Fibroblast of the aortic adventitia (primary cell): ENCODE measurements at places on chromosomes 1 and 21.

DNA sequence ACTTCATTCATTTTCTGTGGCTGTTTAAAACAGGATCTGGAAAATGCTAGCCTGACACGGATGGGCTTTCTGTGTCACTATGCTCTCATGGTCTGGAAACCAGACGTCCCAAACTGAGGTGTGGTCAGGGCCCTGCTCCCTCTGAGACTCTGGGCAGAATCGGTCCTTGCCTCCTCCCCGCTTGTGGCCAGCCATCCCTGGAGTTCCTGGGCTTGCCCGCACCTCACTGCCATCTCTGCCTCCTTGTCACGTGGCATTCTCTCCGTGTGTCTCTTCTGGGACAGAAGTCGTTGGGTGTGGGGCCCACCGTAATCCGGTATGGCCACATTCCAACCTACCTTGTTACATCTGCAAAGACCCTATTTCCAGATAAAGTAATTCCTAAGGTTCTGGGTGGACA lies 10.1 kb upstream of the ACTRT2 start:
- DNase-seq = no peak

GRCh38 chr1:198888379-198888943 lies 249.6 kb downstream of the PTPRC start:
- DNase-seq = peak; percentile 26

- no peak for DNase-seq
Observed at GRCh38 chr1:31731049-31731565, 27.3 kb upstream of the COL16A1 start.

- DNase-seq = no peak
Observed at GRCh38 chr1:47755101-47755990, 241.8 kb downstream of the TRABD2B start.

GRCh38 chr1:5943343-5944124 lies 48.7 kb downstream of the NPHP4 start:
- no peak for DNase-seq

GRCh38 chr21:36386031-36386642 lies 945 bp downstream of the CHAF1B start:
- peak; percentile 21 for DNase-seq

- DNase-seq = no peak
Observed at GRCh38 chr1:45814776-45815175, 11.4 kb downstream of the MAST2 start.

GRCh38 chr1:12208764-12209494 lies 20.9 kb upstream of the VPS13D start:
- DNase-seq = peak; percentile 84

DNA sequence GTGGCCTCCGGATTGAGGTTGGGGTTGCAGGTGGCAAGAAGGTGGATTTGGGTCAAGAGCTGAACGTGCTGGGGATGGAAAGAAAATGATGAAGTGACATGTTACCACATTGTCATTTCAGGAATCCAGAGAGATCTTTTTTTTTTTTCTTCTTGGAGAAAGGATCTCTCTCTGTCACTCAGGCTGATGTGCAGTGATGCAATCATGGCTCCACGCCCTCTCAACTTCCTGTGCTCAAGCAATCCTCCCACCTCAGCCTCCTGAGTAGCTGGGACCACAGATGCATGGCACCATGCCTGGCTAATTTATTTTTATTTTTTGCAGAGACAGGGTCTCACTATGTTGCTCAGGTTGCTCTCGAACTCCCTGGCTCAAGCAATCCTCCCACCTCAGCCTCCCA lies 80.6 kb downstream of the GON4L start:
- DNase-seq = no peak

GRCh38 chr1:119737040-119737682 lies 25.4 kb downstream of the PHGDH start:
- DNase-seq = peak; percentile 24

- DNase-seq = peak; percentile 39
Observed at GRCh38 chr1:167066333-167067122, 23.6 kb downstream of the GPA33 start.

DNA sequence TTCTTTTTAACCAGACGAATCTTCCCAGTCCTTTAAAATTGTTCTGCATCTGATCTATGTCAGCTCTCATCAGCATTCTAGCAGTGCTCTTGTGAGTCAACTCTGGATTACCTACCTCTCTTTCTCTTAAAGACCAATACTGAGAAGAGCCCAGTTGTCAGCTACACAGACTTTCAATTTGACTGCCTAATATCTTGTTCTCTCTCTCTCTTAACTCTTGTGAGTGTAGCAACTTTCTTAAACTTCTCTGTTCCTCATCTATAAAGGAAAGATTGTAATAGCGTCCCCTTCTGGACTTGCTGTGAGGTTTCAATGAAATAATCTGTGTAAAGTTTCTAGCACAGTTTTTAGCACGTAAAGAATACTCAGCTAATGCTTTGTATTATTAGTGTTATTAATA lies 499.3 kb upstream of the ADAMTS5 start:
- DNase-seq = no peak

GRCh38 chr1:157092831-157093230 lies 6.8 kb downstream of the ETV3L start:
- DNase-seq = peak; percentile 18

DNA sequence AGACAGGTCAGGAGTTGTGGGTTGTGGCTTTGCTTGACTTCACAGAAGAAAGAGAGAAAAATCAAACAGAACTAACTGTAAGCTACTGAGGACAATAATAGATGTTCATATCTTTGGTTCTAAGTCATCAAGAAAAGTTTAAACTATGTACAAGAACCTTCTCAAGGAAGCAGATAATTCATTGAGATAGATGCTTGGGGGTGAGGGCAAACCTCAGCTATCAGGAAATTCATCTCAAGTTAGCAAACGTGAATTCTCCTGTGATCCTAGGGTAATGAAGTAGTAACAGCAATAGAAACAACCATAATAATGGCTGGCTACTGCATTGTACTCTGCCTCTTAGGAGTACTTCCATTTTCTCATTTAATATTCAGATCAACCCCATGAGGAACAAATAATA lies 506.2 kb downstream of the PLPP3 start:
- DNase-seq = no peak

DNA sequence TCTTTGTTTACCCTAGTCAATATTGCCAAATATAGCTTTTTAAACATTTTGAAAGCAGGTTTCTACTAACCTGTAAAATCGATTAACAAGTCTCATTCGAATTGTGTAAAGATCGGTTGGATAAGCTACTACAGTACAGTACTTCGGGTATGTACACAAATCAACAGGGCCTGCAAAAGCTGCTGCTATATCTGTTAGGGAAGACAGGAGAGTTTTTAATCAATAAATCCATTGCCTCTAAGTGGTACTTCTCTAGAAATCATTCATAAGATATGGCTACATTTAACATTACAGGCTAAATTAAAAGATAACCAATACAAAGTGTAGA lies 34.8 kb upstream of the PSMG1 start:
- no peak for DNase-seq

DNA sequence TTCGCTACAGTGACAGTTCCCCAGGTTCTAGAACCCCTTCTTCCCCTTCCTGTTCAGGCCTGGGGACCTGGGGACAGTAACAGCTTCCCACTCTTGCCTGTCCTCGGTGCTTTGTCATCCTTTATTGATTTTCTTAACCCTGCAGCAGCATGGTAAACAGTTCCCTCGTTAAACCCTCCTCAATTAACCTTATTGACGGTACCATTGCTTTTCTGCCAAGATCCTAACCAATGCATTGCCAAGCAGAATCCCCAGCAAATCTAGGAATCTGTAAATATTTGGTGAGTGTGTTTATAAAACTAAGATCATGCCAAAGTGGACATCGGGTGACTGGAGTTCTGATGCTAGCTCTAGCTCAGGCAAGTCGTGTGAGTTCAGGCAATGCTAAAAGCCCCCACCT lies 99.6 kb upstream of the KAZN start:
- DNase-seq = no peak

- no peak for DNase-seq
Observed at GRCh38 chr1:68278221-68278620, 45.9 kb upstream of the WLS start.

DNA sequence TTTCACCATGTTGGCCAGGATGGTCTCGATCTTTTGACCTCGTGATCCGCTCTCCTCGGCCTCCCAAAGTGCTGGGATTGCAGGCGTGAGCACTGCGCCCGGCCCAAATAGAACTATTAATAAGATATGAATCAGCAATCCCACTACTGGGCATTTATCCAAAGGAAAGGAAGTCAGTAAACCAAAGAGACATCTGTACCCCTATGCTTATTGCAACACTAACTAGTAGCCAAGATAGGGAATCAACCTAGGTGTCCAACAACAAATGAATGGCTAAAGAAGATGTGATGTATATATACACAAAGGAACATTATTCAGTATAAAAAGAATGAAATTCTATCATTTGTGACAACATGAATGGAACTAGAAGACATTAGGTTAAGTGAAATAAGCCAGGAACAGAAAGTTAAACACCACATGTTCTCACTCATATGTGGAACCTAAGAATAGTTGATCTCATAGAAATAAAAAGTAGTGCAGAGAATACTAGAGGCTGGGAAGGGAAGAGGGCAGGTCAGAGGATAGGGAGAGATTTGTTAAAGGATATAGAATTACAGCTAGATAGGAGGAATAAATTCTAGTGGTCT lies 48.8 kb downstream of the XPR1 start:
- DNase-seq = peak; percentile 21

- DNase-seq = no peak
Observed at GRCh38 chr21:38416791-38417190, 81.5 kb downstream of the ERG start.
